ENCODE measurements at places on chromosomes 1 and 21.

GRCh38 chr1:240314845-240315801, 223.4 kb downstream of the FMN2 start:
- DNase-seq = no peak

DNA sequence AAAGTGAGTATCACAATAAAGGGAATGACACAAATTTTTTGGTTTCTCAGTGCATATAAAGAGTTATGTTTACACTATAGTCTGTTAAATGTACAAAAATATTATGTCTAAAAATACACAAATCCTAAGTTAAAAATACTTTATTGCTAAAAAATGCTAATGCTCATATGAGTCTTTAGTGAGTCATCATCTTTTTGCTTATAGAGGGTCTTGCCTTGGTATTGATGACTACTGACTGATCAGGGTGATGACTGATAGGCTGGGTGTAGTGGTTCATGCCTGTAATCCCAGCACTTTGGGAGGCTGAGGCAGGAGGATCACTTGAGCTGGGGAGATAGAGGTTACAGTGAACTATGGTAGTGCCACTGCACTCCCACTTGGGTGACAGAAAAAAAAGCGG, 12.9 kb upstream of the NUF2 start:
- DNase-seq = no peak

DNA sequence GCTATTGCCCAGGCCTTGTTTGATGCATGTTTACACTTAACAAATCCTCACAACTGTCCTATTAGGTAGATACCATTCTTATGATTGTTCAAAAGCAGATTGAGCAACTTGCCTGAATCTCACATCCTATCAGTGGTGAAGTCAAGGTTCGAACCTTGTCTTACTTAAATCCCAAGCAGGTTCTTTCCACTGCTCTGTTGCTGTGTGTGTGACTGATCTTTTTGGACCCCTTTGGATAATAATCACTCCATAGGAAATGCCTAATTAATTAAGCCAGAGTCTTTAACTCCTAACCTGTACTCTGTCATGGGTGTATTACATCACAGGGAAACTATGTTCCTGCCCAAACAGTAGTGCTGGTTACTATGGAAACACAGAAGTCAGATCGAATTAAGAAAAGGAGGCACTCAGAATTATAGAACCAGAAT, 84.2 kb downstream of the SPATA46 start:
- no peak for DNase-seq

- no peak for DNase-seq
These were observed 55.2 kb downstream of the SDC3 start for GRCh38 chr1:30853350-30853749.

DNA sequence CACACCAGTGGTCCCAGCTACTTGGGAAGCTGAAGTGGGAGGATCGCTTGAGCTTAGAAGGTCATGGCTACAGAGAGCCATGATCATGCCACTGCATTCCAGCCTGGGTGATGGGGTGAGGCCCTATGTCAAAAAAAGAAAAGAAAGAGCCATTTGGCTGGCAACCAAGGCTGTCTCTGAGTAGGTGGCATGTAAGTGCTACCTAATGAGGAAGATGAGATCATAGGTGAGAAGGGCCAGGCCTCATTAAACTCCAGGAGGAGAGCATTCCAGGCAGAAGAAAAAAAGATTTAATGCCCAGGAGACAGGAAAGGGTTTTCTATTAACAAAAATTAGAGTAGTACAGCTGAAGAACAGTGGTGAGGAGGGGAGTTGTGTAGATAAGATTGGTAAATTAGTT, 103.4 kb upstream of the ZNF678 start:
- no peak for DNase-seq

DNA sequence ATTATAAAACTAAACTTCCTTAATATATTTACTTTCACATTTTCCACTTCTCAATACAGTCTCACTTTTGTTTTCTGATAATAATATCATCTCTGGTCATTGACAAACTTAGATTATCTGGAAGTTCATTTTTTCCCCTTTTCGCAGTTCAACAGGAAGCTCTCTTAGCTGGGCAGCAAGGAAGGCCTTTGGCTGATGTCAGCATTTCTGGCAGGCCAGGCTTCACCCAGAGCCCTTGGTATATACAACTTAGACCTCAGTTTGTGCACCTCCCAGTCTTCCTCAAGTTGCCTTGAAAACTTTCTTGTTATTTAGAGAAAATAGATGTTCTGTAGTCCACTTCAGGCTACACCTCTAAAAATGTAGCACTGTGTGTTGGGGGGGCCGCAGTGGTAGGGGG, 1103.6 kb downstream of the AMY1C start:
- DNase-seq = no peak

- DNase-seq = no peak
These were observed 6.3 kb upstream of the INAVA start for GRCh38 chr1:200888349-200888838.

Measured in dorsolateral prefrontal cortex (tissue), 122 donors.